Suprapubic skin (tissue), 4 donors: ENCODE measurements at places on chromosomes 16 and 17. TPM values are rescaled to one million over a fixed set of nuclear protein-coding genes. Genes with fewer than 3 reads are reported as not detected.

DNA sequence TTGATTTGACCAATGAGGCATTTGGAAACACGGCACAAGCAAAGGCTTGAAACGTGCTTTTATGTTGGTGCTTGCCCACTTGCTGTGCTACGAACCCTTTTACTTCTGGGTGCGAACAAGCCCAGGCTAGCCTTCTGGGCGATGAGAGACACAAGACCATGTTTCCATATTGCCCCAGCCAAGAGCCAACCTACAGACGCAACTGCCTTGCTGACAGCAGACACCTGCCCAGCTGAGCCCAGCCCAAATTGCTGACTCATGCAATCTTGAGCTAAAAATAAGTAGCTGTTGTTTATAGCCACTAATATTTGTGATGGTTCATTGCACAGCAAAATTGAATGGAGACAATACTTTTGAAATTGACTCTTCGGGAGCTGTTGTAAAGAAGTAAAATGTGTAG, 464.5 kb downstream of the WWOX start:
- H3K4me3 ChIP-seq: no peak overlapping the region
- H3K4me1 ChIP-seq: peaks cover 9% of the 10 kb centered on the region
- no peak for DNase-seq

- H3K36me3 ChIP-seq: peaks cover 5% of the 10 kb centered on the region
- no peak for DNase-seq
- no peaks in the 10 kb centered on the region for H3K27me3 ChIP-seq
- H3K4me3 ChIP-seq: peak overlapping the region; percentile 58
- H3K4me1 ChIP-seq: peaks cover 38% of the 10 kb centered on the region
- peak overlapping the region; percentile 99 for H3K27ac ChIP-seq
Measured at GRCh38 chr16:2751577-2752034, 832 bp upstream of the SRRM2 start.

TRAPPC1 gene
- 43.7 TPM for total RNA-seq

DNA sequence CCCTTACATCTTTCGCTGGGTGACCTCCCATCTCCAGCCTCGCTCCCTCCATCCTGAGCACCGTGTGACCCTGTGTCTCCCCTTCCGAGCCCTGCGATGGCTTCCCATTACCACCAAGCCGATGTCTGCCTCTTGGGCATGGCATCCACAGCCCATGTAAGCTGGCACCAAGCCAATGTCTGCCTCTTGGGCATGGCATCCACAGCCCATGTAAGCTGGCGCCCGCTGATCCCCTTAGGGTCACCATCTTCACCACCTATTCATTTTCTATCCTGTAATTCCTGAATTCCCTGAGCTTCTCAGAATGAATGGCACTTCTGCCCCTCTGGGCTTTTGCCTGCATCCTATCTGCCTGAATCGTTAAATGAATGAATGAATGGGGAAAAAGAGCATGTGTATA, 478.2 kb upstream of the CCL2 start:
- peaks cover 34% of the 10 kb centered on the region for H3K27me3 ChIP-seq
- no peaks in the 10 kb centered on the region for H3K4me1 ChIP-seq
- no peak for DNase-seq
- H3K27ac ChIP-seq: no peak overlapping the region
- H3K36me3 ChIP-seq: no peaks in the 10 kb centered on the region

TOX3 gene
- total RNA-seq: 1.6 TPM

DNA sequence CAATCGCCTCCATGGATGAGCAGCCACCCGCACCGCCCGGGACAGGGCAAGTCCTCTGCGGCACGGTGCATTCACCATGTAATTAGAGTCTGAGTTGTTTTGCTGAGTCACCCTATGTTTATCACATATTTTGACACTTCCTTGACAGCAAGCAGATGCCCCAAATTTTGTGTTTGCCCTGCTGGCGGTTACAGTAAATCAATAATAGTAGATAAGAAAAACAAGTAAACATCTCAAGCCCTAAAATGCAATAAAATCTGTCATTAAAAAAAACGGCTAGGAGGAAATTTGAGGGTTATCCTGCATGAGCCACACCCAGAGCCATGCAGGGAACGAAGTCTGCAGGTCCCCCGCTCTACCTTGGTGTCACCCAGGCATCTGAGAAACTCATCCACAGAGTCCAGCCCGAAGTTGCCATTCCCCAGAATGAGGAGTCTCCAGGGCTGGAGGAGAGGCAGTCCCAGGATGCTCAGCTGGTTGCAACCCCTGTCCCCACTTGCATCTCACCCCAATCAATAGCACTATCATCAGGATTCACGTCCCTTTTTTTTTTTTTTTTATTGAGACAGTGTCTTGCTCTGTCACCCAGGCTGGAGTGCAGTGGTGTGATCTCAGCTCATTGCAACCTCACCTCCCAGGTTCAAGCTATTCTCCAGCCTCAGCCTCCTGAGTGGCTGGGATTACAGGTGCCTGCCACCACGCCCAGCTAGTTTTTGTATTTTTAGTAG, 16.5 kb upstream of the ST6GALNAC1 start:
- no peak overlapping the region for H3K4me3 ChIP-seq
- H3K4me1 ChIP-seq: peaks cover 10% of the 10 kb centered on the region
- H3K36me3 ChIP-seq: no peaks in the 10 kb centered on the region

GRCh38 chr17:35537601-35538141, at the start of gene SLFN12L:
Gene SLFN12L, minus strand, starts transcription at chr17:35537678. Its CDS starts 15,314 bp downstream, at chr17:35522364.
- no peak for DNase-seq
- peak within 1 kb of the TSS; percentile 16 for H3K4me3 ChIP-seq
- H3K27ac ChIP-seq: peak within 1 kb of the TSS; percentile 35
- H3K27me3 ChIP-seq: no peaks in the 10 kb centered on the region

CTRB1 gene
- total RNA-seq: not detected

GRCh38 chr17:42251115-42251514, 25.1 kb downstream of the STAT5B start:
- H3K4me1 ChIP-seq: peaks cover 21% of the 10 kb centered on the region
- H3K27ac ChIP-seq: no peak overlapping the region
- H3K27me3 ChIP-seq: no peaks in the 10 kb centered on the region
- H3K36me3 ChIP-seq: no peaks in the 10 kb centered on the region
- DNase-seq: no peak

DNA sequence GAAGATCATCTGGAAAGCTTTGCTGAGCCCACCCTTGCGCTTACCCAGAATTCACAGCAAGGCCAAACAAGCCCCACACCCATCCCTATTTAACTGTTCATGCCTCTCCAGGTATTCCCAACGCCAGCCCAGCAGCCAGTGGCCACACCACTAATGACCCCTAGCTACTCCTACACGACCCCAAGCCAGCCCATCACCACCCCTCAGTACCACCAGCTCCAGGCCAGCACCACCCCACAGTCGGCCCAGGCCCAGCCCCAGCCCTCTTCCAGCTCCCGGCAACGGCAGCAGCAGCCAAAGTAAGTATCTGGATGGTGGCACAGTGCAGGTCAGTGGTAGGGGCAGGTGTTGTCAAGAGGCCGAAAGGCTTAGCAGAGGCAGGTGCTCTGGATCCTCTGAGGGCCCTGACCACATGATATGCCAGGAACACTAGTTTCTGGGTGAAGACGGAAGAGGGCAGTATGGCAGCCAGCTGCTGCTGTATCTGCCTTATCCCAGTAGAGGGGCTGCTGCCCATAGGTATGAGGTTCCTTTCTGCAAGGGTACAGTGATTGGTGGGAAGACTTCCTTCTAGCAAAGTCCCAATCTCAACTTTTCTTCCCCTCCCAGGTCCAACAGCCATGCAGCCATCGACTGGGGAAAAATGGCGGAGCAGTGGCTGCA, 10.7 kb downstream of the PROCA1 start:
- DNase-seq: no peak
- peaks cover 93% of the 10 kb centered on the region for H3K36me3 ChIP-seq
- no peak overlapping the region for H3K4me3 ChIP-seq

GRCh38 chr16:1884155-1884760, 12.3 kb upstream of the MEIOB start:
- H3K27ac ChIP-seq: no peak overlapping the region
- DNase-seq: no peak
- no peaks in the 10 kb centered on the region for H3K4me1 ChIP-seq
- no peak overlapping the region for H3K4me3 ChIP-seq
- H3K36me3 ChIP-seq: no peaks in the 10 kb centered on the region
- H3K27me3 ChIP-seq: peaks cover 2% of the 10 kb centered on the region

FAM234A gene
- total RNA-seq: 124 TPM

DNA sequence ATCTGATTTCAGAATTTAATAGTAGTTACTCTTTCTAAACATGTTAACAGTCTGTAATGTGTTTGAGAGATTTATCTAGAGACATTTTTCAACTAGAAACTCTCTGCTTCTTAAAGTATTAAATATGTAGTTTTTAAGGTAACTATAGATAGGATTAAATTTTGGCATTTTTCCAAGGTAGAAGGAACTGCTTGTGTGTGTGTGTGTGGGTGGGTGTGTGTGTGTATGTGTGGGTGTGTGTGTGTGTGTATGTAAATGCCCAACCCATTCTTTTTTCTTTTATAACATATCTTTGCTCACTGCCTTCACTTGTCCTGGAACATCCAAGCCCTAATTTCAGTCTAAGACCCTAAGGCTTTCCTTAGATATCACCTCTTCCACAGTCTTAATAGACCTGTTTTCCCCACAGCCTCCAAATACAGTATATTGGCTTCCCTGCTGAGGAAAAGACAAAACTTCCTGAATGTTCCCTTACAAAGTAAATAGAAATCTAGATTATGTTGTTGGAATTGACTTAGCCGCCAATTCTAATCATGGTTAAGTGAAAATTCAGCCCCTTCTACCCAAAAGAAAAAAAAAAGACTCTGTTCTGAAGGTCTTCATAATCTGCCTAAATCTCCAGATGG, 33.5 kb downstream of the NUP93 start:
- no peak overlapping the region for H3K27ac ChIP-seq
- H3K36me3 ChIP-seq: peaks cover 15% of the 10 kb centered on the region
- H3K4me3 ChIP-seq: no peak overlapping the region
- no peaks in the 10 kb centered on the region for H3K27me3 ChIP-seq

- H3K36me3 ChIP-seq: no peaks in the 10 kb centered on the region
- no peak overlapping the region for H3K27ac ChIP-seq
Measured at GRCh38 chr17:34837876-34838478, 123.3 kb downstream of the CCT6B start.

- no peak for DNase-seq
- H3K27ac ChIP-seq: no peak overlapping the region
- no peak overlapping the region for H3K4me3 ChIP-seq
- H3K36me3 ChIP-seq: peaks cover 70% of the 10 kb centered on the region
Measured at GRCh38 chr16:25134166-25134700, 22.7 kb downstream of the LCMT1 start.
